ENCODE measurements at places on chromosomes 12 and 14.

GRCh38 chr12:100359248-100359647, 2.4 kb downstream of the SLC17A8 start:
- no peak for DNase-seq

GRCh38 chr12:96908423-96908675, 1.3 kb downstream of the NEDD1 start:
- DNase-seq = no peak

DNA sequence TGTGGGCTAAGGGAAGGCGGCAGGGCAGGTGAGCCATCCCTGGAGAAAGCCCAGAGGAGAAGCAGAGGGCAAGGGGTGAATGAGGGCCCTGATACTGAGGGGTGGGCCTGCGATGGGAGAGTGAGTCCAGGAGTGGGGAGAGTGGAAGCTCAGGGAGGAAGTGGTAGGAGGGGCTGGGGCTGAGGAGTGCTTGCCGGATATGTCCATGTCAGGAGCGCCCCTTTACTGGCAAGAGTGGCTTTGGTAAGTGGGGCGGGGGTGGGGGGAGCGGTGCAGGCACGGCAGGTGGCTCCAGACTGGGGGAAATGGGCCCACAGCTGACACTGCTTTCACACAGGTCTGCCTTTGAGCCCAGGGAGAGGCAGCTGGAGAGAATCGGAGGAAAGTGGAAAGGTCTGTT, 86.4 kb upstream of the GPR68 start:
- DNase-seq = no peak

GRCh38 chr12:2772370-2772769, 22.4 kb upstream of the FKBP4 start:
- no peak for DNase-seq

DNA sequence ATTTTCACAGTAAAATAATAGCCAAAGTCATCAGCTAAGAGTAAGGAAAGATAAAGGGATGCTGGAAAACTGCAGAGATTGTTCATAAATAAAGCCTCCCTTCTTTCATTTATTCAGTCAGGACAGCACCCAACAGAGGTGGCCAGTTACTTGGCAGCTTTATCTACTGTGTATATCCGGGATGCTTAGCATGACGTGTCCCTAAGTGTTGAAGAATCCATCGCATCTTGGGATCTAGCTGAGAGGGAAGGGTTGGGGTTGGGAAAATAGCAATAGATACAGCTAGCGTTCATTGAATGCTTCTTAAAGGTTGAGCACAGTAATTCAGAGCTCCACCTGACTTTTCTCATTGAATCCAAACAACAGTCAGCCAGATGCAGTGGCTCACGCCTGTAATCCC, 5.6 kb upstream of the ERBB3 start:
- no peak for DNase-seq

DNA sequence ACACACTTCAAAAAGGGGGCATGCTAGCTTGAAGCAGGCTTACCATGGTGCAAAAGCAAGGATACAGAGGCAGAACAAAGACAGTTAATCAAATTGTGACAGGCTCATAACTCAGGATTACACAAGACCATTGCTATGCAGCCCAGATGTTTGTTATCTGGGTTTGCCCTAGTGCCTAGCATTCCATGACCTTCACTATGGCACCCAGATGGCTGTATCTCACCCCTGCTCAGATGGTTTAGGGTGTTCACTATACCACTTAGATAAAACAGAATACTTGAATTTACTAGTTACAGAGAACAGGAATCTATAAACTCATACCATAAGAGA, 56.2 kb downstream of the SDR9C7 start:
- DNase-seq = no peak

DNA sequence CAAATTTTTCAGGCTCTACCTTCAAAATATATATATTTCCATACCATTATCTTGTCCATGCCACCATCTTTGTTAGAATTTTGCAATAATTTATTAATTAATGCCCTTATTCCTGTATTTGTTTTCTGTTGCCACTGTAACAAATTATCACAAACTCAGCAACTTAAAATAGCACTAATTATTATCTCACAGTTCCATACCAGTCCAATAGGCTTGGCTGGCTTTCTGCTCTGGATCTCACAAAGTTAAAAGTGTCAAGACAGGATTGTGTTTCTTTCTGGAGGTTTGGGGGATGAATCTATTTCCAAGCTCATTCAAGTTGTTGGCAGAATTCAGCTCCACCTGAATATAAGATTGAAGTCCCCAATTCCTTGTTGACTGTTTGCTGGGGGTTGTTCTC, 58.6 kb upstream of the SLC38A4 start:
- no peak for DNase-seq

DNA sequence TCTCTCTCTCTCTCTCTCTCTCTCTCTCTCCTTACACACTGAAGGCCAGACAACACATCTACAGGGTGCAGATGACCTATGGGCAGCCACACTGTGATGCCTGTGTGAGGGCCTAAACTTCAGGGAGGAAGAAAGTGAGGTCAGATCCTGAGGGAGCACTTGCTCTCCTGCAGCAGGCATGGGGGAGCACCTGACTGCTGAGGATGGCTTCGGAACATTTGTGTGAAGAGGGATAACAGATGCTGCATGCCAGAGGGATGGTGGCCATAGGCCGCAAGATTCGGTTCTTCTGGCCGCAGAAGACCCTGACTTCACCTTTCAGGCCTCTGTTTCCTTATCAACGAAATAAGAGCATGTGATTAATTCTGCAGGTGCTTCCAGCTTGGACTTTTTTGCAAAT, 11.7 kb upstream of the SERPINA11 start:
- DNase-seq = no peak

- DNase-seq = no peak
Measured at GRCh38 chr14:35362911-35363374, 41.6 kb downstream of the NFKBIA start.

DNA sequence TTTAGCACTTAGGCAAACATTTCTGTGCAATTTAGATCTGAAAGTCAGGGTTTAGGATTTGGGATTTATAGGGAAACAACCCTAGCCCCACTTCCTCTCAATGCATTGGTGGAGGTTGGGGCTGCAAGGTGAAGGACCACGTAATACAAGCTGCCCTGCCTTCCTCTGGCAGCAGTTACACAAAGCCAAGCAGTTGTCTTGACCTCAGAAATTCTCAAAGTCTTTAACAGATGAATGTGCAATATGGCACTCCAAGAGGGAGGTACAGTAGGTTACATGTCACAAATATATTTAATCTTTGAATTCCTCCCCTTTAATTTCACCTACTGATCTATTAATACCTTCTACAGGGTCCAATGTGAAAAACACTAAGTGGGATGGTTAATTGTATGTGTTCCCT, 23.9 kb downstream of the IFNG-AS1 start:
- DNase-seq = no peak

DNA sequence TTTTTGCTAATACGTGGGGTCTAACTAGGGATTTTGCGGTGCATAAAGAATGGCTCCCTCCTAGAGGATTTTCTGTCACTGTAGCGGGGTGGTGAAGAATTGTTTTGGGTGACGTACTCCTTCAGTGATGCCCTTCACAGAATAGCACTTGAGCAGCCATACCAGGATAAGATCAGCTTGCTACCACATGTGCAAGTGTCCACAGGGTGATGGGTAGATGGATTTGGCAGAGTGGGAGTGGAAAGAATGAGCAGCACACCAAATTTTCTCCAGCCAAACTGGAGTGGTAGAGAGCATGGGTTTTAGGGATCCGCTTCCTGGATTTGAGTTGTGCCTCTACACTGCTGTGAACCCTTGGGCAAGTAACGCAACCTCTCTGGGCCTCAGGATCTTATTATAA, 2.3 kb downstream of the TCP11L2 start:
- DNase-seq = no peak

GRCh38 chr12:203462-204260, 10.3 kb downstream of the SLC6A12 start:
- no peak for DNase-seq

- no peak for DNase-seq
Measured at GRCh38 chr12:128951448-128951847, 98.2 kb downstream of the GLT1D1 start.

GRCh38 chr14:24351517-24351916, 11.7 kb upstream of the RIPK3 start:
- no peak for DNase-seq

DNA sequence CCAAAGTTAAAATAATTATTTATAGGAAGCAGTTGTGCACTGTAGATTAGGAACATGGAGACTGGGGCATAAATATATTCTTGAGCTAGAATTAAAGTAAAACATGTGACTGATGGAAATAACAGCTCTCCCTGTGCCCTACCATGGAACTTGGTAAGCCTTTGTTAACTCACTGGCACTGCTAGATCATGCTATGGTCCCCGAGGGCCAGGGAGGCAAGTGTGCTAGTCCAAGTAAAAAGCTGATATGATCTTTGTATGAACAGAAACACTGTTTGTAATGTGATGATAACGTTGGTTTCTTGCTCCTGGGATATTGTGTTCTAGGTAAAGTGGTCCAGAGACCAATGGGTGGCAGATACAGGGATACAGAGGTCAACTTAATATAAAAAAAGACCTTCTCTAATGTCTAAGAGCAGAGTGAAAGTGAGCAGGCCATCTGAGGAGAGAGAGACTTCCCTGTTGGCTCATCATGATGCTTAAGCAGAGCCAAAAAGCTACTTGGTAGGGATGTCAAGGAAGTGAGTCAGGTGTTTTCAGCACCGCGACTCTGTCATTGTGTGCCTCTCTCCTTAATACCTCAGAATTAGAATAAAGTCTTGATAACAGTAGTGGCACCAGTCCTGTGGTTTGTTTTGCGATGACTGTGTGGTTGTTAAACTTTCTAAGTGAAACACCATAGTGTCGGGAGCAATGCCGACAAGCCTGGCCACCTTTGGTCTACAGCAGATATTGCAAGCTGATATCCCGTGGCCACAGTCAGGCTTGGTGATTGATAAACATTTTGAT, 27.6 kb downstream of the BICD1 start:
- DNase-seq = no peak

- DNase-seq = no peak
Measured at GRCh38 chr14:31927348-31927832, 149.7 kb upstream of the ARHGAP5 start.

DNA sequence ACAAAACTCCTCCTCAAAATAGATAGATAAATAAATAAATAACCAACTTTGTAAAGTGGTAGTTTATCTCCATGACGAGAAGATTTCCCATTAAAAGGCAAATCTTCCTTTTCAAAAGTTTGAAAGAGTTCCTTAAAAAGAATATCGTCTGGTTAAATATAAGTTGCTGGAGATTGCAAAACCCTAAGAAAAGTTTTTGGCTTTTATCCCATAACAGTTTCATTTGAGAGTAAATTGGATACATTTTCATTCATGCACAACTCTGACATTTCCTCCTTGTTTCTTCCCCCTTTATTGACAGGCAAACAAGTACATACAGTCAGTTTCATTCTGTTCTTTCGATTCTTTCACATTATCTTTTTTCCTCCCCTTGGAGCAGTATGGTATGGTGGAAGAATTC, 45.4 kb upstream of the BTG1 start:
- no peak for DNase-seq

- DNase-seq = no peak
Measured at GRCh38 chr12:130992979-130993538, 39.4 kb downstream of the ADGRD1 start.

- no peak for DNase-seq
Measured at GRCh38 chr14:61330511-61330910, 9.1 kb downstream of the PRKCH start.

DNA sequence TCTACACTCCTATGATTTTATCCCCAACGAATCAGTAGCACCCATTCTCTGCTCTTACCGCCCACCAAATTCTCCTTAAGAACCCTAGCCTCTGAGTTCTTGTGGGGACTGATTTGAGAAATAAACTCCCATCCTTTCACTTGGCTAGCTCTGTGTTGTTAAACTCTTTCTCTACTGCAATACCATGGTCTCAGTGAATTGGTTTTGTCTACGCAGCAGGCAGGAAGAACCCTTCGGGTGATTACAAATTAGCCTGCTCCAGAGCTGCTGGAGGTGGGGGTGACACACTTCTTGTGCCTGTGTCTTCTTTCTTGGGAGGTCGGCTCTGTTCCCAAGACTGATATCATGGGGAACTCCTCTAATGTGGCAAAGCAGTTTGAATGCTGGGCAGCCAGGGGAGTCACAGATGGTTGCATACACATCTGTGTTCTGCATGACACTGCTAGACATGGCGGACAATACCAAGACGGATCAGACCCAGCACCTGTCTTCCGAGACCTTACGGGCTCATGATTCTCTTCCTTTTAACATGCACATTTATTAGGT, 1.6 kb upstream of the C1S start:
- DNase-seq = no peak

GRCh38 chr12:1912580-1913376, 5.7 kb downstream of the CACNA2D4 start:
- no peak for DNase-seq

DNA sequence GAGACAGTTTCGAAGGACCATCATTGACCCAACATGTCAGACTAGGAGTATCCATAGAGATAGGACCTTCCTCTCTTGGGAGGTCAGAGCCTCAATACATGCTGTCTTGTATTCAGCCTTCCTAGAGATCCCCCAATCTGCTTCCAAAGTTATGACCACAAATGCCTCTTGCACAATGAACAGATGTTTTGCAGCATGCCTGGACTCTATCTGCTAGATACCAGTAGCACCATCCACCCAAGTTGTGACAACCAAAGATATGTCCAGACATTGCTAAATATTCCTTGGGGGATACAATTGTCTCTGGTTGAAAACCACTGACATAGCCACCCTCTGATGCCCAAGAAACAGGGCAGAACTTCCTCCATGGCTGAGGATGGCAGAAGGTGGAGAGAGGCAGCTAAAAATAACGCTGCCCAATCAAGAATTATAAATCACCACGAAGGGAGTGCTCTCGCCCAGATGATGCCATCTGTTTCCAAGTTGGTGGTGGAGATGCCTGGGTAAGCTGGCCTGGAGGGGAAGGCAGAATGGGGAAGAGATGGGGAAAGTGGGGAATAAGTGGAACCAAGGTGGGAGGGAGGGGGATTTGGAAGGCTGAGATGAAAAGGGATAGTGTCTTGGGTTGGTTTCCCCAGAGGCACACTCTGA, 42.9 kb upstream of the NOS1 start:
- DNase-seq = no peak

GRCh38 chr12:13496111-13496510, 299.6 kb downstream of the EMP1 start:
- no peak for DNase-seq

GRCh38 chr14:69132513-69133181, 20.3 kb downstream of the DCAF5 start:
- DNase-seq = no peak

DNA sequence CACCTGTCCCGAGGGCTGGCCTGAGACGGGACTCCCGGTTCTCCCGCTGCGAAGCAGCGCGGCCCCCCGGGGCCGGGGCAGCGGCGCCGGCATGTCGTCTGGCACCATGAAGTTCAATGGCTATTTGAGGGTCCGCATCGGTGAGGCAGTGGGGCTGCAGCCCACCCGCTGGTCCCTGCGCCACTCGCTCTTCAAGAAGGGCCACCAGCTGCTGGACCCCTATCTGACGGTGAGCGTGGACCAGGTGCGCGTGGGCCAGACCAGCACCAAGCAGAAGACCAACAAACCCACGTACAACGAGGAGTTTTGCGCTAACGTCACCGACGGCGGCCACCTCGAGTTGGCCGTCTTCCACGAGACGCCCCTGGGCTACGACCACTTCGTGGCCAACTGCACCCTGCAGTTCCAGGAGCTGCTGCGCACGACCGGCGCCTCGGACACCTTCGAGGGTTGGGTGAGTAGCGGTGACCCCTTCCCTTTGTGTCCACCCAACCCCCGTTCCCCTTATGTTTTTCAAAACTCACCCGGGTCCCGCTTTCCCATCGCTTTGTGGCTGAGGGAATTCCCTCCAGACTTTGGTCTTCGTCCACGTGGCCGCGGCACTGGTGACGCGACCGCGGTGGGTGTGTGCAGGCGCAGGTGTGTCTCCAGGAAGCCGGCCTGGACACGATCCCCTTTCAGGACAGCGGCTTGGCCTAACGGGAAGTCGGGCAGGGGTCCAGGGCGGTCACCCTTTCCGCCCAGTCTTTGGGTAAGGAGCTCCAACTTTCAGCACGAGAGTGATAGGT, 826 bp downstream of the PRKCH start:
- DNase-seq = no peak
